Stimulated activated CD4-positive, alpha-beta T cell treated with anti-CD3 and anti-CD28 coated beads, TNF-alpha, amount 100 ng/mL, for 48 hours (primary cell): ENCODE measurements at places on chromosomes 1 and 21.

- no peak for DNase-seq
Measured at GRCh38 chr1:234656944-234657654, 47.1 kb upstream of the IRF2BP2 start.

- no peak for DNase-seq
Measured at GRCh38 chr1:43313771-43314170, 13.0 kb downstream of the TIE1 start.

GRCh38 chr1:96722161-96722922 lies 758 bp downstream of the PTBP2 start:
- DNase-seq: peak; percentile 8

DNA sequence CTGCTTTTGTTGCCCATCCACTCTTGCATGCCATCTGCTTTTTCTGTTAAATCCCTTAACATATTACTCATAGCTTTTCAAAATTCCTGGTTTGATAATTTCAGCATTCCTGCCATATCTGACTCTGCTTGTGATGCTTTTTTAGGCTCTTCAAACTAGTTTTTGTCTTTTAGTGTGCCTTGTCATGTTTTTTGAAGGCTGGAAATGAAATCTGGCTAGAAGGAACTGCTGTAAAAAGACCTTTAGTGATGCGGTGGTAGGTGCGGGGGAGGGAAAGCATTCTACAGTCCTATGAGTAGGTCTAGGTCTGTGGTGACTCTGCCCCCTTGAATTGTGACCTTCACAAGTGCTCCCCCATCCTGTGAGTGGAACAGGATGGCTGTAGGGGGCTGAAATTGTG lies 15.0 kb upstream of the S100B start:
- DNase-seq: no peak

- no peak for DNase-seq
Measured at GRCh38 chr1:172917972-172918371, 132.8 kb downstream of the TNFSF18 start.

- no peak for DNase-seq
Measured at GRCh38 chr21:41428311-41428710, 2.3 kb downstream of the MX1 start.

DNA sequence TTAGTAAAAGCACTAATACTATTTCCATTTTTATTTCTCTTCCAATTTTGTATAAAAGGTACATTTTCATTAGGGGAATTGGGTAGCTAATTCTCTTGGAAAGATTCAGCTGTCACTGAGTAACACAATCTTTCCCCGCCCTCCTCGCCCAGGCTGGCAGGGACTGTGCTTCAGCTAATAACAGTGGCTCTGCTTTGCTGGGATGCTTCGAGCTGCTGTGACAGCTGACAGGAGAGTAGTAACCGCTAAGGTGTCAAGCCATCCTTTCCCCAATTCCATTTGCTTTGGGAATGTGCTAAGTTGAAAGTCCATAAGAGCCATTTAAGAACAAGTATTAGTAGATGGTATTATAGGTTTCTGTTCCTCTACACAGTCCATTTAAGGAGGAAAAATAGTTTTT lies 106.7 kb upstream of the NRIP1 start:
- no peak for DNase-seq

DNA sequence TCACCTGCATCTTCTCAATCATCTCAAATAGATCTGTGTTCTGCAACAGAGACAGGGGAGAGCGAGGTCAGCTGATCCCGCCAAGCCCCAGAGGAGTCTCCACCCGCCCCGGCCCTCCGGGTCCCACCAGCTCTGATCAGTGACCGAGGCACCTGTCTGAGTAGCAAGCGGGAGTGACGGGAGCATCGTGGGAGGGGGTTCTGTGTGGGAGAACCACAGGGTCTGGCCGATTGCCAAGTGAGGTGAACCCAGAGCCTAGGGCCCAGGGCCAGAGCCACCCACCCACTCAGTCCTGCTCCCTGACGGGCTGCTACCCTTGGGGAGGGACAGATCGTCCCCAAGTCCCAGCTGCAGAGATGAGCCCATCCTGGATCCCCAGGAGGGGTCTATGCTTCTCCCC lies 49.1 kb downstream of the RAP1GAP start:
- DNase-seq: no peak

- DNase-seq: no peak
Measured at GRCh38 chr1:241934866-241935265, 22.7 kb upstream of the BECN2 start.

DNA sequence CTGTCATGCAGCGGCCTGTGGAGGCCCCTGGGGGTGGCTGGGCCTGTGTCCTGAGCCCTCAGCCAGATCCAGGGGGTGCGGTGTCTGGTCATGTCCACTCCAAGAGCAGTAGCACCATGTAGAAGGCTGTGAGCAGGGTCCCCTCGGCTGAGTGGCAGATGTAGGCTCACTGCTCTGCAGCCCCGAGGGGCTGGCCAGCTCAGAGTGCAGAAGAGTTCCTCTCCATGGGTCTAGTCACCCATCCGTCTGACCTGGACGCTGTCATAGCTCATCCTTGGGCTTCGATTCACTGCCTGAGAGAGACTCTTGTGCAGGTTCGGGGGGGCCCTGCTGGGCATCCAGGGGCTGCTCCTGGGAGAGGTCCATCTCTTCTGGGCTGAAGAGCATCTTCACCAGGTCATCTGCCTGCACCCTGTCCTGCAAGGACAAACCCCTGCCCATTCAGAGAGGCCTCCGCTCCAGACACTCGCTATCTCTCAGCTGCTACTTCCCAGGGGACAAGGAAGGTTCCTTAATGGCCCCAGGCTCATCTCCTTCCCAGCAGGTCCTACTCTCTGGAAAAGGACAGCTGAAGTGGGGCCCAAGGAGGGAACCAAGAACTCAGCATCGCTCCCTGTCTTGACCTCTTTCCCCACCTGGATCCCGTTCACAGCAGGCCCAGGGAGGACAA lies 6.5 kb upstream of the CLDN19 start:
- DNase-seq: no peak

DNA sequence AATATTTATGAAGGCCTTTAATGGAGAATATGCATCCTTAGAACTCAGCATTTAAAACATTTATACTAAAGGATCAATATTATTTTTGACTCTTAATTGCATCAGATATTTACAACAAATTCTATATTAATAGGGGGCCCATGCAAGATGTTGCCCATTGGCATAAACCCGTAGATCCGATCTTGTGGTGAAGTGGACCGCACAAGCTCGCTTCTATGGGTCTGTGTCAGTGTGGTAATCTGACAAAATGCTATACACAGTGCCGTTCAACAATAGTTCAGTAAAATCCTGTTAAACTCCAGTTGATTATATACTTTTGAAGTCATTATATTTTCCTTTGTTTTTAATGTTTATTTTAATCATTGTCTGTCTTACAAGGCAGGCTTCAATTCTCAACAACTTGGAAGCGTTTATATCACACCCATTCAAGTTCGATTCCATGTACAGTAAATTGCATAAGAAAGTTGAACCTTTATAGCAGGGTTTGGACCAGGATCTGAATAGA lies 809.2 kb downstream of the USP25 start:
- no peak for DNase-seq

DNA sequence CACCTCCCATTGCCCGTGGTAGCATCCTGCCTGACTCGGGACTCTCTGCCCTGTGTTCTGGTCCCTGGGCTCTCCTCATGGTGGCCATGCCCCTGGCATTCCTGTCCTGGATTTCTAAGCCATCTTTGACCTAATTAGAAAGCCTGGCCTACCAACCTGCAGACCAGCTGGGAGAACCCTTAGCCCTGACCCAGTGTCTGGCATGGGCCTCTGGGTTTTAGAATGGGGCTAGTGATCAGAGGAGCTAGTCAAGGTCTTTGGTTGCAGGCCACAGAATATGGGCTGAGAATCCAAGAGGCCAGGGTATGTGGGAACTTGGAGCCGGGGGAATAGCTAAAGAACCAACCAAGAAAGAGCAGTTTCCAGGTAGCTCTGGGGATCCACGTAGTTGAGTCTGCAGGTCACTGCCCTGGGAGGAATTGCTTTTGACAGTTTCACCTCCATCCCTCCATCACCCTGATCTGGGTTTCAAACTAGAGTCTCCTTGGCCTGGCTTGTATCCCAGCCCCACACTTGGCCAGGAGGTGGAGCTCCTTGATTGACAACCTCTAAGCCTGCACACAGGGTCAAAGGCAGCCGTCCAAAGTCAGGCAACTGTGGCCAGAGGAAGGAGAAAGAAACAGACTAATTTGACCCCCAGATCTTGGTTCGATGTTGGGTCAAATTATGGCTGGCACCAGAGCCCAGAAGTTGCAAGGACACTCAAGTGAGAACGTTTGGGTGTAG lies 54.7 kb upstream of the ABCG1 start:
- peak; percentile 28 for DNase-seq

DNA sequence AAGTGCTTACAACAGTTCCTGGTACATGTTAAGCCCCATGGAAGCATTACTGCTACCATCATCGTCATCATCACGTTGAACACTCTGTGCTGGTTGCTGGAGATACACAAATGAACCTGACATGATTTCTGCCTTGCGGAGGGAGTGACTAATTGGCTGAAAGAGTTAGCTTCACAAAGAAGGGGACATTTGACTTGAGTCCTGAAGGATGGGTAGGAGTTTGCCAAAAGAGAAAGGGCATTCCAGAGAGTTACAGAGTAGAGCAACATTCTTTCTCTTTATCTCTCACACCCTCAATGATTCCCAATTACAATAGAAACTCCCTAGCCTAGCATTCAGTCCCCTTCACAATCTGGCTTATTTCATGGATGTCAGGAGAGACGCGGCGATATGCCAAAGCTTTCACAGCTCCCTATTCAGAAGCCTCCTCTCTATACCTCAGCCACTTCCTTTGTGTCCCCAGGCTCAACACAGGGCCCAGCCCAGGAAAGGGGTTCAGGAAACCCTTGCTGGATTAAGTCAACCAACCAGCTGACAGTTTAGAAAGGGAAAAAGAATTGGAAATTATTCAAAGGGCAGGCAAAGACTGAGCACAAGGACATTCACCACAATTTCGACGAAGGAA lies 38.0 kb downstream of the SLC1A7 start:
- DNase-seq: no peak

GRCh38 chr1:40708750-40709099 lies 17.2 kb downstream of the NFYC start:
- no peak for DNase-seq

GRCh38 chr1:31639543-31639942 lies 5.1 kb downstream of the PEF1 start:
- no peak for DNase-seq

GRCh38 chr1:22536506-22536905 lies 26.8 kb upstream of the EPHA8 start:
- DNase-seq: no peak

- DNase-seq: no peak
Measured at GRCh38 chr1:90990779-90991178, 31.1 kb downstream of the ZNF644 start.

- no peak for DNase-seq
Measured at GRCh38 chr1:156622581-156623297, 3.5 kb downstream of the HAPLN2 start.

DNA sequence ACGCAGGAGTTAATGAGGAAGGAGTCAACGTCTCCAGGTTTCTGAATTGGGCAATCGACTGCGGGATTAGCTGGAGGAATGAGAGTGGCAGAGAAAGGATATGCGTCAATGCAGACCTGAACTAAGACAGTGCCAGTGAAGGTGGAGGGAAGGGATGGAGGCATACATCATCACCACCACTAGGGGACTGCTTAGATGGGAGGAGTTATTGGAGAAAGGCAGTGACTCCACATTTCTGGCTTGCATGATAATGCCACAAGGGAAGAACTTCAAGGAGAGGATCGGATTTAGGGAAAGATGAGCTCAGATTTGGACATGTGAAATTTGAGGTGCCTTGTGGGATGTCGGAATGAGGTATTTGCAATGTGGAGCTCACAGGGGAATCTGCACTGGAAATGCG lies 17.5 kb downstream of the VASH2 start:
- no peak for DNase-seq

GRCh38 chr1:1285611-1286311 lies 5.5 kb downstream of the SCNN1D start:
- no peak for DNase-seq

- no peak for DNase-seq
Measured at GRCh38 chr1:109618661-109619575, 498 bp downstream of the GNAT2 start.

- no peak for DNase-seq
Measured at GRCh38 chr1:89457046-89457445, 67.6 kb upstream of the LRRC8B start.

DNA sequence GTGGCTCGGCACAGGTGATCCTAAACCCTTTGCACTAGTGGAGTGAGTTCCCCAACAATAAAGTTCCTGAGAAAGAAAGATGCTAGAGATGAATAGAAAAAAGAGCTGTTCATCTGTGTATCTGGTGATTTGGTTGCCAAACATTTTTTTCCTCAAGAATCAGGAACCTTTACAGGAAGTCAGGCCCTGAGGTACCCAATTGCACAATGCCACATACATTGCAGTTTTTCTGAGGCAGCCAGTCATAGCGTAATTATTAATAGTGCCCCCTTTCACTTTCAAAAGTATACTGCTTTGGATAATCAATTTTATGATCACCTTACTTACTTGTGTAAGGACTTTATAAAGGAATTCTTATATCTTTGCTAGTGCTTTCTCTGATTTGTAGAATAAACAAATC lies 346.3 kb upstream of the POU3F1 start:
- DNase-seq: no peak

GRCh38 chr1:111706921-111707320 lies 32.3 kb downstream of the INKA2 start:
- no peak for DNase-seq

- no peak for DNase-seq
Measured at GRCh38 chr1:51088474-51088873, 13.6 kb upstream of the C1orf185 start.

DNA sequence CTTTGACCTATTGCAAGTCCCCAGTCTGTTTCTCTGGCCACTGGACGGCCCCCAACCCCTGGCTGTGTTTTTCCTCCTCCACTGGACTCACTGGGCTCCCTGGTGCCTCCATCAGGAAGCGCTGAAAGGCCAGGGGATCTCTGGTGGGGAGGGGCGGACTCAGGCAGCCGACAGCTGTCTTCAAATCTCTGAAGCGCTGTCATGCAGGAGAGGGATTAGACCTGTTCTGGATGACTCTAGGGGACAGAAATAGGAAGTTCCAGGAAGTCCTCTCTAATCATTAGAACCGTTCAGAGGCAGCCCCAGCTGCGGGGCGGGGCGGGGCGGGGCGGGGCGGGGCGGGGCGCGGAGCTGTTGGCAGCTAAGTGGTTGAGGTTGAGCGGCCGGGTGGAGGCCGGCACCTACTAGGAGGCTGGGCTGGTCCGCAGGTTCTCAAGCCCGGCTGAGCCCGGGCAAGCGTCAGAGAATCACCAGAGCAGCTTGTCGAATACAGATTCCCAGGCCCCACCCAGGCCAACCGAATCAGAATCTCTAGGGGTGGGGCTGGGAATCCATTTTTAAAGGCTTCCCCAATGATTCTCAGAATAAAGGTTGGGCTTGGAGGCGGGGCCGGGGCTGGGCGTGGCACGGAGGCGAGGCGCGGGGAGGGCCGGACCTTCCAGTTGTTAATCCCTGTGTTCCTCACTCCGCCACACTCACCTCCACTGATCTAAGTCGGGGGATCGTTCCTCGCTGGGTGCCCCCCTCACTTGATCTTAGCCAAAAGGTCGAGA lies 11.4 kb upstream of the PHLDA3 start:
- peak; percentile 33 for DNase-seq
